ENCODE measurements at places on chromosomes 12 and 14.

DNA sequence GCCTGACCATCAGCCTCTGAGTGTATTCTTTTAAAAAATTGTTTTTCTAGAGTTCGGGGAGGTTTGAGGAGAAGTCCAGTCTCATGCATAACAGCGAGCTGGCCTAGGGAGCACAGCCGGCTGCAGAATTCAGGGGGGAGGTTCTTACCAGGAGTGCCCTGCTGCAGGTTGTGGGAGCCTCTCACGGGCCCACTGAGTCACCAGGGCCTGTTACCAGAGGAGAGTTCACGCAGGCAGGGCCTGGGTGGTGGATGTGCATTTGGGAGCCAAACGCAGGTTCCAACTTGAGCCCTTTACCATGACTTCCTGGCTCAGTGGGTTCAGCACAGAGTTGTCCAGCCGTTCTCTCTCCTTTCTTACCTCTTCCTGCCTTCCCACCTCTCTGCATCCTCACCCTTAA is 14.4 kb downstream of the CD9 start:
- no peak for DNase-seq

DNA sequence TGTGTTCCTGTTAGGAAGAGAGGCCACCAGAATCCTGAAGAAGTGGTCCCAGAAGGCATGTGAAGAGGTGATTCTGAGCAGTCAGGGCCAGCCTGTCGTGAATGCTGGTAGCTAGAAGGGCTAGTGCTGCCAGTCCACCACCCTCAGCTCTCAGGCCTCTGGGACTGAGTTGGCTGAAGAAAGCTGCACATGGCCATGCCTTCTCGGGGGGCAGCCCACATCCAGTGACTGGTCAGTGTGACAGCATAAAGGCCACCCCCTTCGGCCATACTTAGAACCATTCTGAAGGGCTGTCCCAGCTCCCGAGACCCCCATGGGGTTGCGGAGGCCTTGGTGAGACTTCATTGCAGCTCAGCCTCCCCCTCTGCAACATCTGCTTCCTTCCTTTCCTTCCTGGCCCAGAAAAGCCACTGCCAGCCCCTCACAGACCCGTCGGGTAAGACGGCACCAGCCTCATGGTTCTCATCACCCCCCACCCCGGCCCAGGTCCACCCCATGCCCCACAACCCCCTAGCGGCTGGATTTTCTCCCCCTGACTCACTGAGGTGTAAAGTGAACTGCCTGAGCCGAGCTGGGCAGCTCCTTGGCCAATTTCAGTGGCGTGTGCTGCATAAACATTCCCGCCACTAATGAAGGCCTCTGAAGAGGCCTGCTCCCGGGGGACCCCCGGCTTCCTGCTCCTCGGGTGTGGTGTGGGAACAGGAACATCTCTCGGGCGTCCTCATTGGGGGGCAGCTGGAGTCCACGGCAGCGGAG is 49.5 kb upstream of the DIO3 start:
- DNase-seq: no peak

DNA sequence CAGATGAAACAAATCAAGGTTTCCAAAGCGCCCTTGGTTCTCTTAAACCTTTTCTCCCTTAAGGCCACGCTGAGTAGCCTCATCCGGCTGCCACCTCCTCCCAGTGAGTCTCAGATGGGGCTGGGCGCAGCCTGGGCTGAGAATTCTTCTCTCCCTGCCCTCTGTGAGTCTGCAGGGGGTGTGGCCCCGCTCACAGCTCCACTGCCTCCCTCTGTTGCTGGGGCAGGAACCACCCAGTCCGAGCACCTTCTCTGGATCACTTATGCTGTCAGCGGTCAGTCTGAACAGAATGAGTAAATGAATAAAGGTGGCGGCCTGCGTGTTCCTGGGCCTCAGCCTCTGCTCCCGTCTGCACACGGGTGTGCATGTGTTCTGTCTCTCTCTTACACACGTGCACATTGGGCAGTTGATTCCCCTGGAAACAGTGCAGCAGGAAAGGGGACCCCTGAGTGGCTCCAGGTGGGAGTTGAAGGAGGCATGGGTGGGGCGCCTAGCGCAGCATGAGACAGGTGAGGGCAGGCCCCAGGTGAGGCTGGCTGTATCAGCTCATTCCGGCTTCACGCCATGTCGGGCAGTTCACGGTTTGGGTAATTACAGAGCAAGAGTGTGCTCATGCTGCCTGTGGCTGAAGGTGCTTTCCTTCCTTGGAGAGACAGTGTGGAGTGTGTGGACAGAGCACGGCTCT is 4.3 kb downstream of the PAPLN start:
- DNase-seq: no peak

DNA sequence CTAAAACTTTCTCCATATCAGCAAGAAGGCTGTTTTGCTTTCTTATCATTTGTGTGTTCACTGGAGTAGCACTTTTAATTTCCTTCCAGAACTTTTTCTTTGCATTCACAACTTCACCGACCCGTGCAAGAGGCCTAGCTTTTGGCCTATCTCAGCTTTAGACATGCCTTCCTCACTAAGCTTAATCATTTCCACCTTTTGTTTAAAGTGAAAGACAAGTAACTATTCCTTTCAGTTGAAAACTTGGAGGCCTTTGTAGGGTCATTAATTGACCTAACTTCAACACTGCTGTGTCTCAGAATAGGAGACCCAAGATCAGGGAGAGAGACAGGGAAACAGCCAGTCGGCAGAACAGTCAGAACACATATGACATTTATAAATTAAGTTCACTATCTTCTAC is 39.3 kb downstream of the BBS10 start:
- DNase-seq: no peak

- no peak for DNase-seq
Measured at GRCh38 chr12:59370933-59371332, 224.9 kb upstream of the SLC16A7 start.

- DNase-seq: peak; percentile 77
Measured at GRCh38 chr12:110403976-110404682, 621 bp upstream of the ANAPC7 start.

DNA sequence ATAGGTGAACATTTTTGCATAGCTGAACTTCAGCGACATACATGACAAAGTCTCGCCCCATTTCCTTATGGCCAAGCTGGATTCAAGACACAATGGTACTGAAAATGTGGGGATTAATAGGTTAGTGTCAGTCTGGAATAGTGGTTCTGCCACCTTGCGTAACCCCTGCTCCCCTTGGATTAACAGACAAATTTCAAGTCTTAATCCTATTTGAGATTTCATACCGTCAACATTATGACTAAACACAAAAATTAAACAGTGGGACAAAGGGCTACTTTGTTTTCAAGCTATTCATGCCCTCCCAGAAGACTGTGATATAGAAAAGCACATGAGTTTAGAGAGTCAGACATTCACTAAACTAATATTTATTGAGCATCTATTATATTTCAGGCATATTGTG is 138.9 kb upstream of the HIF1A start:
- no peak for DNase-seq

GRCh38 chr12:100356644-100357223 is at the start of gene SLC17A8:
Gene SLC17A8 (plus strand): TSS chr12:100357074. CDS start chr12:100357392, 318 bp downstream.
- no peak for DNase-seq

- no peak for DNase-seq
Measured at GRCh38 chr12:117073611-117074010, 25.6 kb downstream of the TESC start.

GRCh38 chr14:79084861-79085260 is 914.7 kb downstream of the NRXN3 start:
- DNase-seq: no peak

- DNase-seq: no peak
Measured at GRCh38 chr12:67592228-67593011, 56.1 kb upstream of the DYRK2 start.

- no peak for DNase-seq
Measured at GRCh38 chr12:57839996-57840395, 6.5 kb downstream of the CTDSP2 start.

DNA sequence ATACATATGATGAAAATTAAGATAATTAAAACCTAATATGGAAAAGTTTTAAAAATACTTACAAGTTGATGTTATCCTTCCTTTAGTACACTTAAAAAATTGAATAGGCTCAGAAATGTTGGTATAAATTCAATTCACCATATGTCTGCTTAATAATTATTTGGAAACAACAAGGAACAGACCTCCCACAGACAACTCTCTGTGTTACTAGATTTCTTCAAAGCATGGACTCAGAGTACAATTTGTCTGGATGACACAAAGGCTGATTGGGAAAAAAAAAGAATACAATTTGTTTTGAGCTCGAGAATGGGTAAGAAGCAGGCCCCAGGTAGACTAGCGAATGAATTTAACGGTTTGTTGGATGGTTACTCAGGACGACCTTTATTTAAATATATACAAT is 48.9 kb upstream of the BTG1 start:
- no peak for DNase-seq

- no peak for DNase-seq
Measured at GRCh38 chr12:131005161-131006035, 51.7 kb downstream of the ADGRD1 start.

DNA sequence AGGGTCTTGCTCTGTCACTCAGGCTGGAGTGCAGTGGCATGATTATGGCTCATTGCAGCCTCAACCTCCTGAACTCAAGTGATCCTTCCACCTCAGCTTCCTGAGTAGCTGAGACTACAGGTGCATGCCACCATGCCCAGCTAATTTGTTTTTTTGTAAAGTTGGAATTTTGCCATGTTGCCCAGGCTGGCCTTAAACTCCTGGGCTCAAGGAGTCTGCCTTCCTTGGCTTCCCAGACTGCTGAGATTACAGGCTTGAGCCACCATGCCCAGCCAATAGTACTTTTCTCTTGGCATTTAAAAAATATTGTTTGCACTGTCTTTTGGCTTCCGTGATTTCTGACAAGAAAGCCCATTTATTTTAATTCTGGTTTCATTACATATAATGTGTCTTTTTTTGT is 61.3 kb downstream of the DIP2B start:
- no peak for DNase-seq

DNA sequence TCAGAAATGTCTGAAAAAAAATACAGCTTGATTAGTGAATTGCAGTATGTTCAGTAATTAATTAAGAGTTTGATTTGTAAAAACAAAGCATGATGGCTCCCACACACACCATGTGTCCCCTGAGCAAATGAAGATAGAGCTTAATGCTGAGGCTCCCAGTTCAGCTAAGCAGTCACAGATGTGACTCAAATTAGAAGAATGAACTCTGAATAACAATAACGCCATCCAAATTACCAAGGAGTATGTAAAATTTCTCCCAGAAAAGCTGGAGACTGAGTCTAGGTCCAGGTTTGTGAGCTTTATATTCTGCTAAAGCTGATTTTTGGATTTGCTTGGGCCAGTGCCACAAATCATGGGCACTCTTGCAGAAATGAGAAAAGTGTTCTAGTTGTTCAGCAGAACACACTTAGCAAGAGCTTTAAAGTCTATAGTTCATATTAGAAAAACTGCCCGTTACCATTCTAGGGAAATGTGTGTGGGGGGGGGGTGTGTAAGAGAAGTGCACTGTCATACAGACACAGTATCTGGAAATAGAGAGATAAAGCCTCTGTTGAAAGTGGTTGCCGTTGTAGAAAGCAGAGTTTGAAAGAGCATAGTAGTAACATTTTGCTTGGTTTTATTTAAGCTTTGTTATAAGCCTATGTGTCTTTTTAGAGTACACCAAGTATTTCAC is 253.1 kb downstream of the BCAT1 start:
- no peak for DNase-seq

DNA sequence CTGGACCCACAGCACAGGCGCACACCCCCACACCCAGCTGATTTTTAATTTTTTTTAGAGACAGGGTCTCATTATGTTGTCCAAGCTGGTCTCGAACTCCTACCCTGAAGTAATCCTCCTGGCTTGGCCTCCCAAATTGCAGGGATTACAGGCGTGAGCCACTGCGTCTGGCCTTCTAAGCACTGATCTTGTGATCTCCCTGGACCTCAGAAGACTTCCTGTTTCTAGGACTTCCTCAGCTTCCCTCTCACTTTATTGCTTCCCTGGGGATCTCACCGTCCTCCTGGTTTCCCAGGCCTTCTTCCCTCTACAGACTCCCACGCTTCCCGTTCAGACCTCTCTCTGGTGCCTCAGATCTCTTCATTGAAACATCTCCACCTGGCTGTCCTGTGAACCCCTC is 13.8 kb downstream of the ZNF839 start:
- no peak for DNase-seq

DNA sequence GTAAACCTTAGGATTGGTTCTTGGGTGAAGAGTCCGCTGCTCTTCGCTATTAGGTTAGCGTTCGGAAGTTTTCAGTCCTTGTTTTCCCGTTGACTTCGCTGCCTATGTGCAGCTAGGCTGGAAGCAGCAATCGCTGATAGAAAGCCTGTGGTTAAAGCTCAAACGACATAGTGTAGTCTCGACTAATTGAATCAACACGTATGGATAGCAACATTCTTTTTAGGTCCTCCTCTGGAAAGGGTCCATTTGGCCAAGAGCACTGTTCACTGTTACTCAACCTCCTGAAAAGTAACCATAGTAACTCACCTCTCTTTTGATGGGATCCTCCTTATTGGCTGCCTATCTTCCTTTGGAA is 355.5 kb downstream of the SNAPC1 start:
- no peak for DNase-seq

DNA sequence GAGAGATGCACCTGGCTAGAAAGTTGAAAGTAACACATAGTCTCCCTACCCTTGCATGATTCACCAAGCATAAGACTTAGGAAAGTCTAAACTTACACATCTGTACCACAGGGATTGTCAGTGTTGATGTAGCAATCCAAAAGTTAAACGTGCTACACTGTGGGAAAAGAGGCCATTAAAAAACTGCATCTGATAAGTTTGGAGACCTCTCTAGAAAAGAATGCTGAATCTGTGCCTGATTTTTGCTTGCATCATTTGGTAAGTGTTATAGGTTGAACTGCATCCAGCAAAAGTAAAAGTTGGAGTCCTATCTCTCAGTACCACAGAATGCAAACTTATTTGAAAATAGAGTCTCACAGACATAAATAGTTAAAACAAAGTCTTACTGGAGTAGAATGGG is 126.6 kb downstream of the SLC6A15 start:
- no peak for DNase-seq

DNA sequence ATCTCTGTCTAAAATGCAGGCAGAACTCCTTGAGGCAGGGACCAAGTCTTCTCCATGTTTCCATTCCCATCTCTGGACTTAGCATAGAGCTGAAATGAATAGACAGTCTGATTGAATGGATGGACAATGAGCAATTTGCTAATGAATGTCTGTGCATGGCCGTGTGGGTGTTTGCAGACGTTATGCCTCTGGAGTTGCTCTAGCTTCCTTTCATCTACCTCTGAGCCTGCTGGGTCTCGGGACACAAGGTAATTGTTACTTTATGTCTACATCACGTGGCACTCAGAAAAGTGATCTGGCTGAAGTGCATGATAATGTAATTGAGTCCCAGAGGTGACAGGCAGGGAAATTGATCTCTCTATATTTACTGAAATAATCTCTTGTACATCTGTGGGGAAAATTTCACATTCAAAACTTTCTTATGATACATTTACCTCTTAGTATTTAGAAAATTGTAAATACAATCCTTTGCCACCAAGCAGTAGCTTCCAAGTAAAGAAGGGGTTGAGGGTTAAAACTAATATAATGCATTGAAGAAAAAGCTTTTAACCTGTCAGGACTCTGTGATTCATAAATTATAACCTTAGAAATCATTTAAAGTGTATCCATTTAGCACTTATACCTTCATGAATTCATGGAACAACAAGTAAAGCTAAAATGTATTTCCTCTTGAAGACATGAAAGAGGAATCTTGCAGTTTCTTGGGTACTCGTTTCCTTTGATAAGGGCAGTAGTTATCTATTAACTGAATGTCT is 424.1 kb downstream of the APAF1 start:
- no peak for DNase-seq
